ENCODE measurements at places on chromosomes 4 and X. TPM values are rescaled to one million over a fixed set of nuclear protein-coding genes. Genes with fewer than 3 reads are reported as not detected.

The CCSER1 gene
- 22.7 TPM for total RNA-seq

The CXCL10 gene
- total RNA-seq: 2.5 TPM

The GLRA3 gene
- total RNA-seq: not detected

The PABPC4L gene
- total RNA-seq: 0.39 TPM

The NXF3 gene
- 0.47 TPM for total RNA-seq

The HTRA3 gene
- 2.5 TPM for total RNA-seq

The HS3ST1 gene
- 6.7 TPM for total RNA-seq

The PF4V1 gene
- not detected for total RNA-seq

The SLC10A6 gene
- total RNA-seq: 0.43 TPM

DNA sequence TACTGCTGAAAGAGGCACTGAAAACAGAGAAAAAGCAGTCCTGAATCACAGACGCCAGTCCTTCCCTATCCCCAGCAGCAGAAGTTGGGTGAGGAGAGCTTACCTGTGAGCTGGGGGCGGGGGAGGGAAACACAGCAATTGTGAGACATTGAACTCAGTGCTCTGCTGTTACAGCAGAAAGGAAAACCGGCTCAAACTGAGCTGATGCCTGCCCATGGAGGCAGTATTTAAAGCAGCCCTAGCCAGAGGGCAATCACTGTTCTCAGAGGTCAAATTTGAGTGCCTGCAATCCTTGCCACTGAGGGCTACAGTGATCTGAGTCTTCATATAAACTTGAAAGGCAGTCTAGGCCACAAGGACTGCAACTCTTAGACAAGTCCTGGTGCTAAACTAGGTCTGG lies 220.7 kb downstream of the GRXCR1 start:
- no peak for DNase-seq

- no peak for DNase-seq
Observed at GRCh38 chr4:55393461-55394320, 2.1 kb upstream of the TMEM165 start.

DNA sequence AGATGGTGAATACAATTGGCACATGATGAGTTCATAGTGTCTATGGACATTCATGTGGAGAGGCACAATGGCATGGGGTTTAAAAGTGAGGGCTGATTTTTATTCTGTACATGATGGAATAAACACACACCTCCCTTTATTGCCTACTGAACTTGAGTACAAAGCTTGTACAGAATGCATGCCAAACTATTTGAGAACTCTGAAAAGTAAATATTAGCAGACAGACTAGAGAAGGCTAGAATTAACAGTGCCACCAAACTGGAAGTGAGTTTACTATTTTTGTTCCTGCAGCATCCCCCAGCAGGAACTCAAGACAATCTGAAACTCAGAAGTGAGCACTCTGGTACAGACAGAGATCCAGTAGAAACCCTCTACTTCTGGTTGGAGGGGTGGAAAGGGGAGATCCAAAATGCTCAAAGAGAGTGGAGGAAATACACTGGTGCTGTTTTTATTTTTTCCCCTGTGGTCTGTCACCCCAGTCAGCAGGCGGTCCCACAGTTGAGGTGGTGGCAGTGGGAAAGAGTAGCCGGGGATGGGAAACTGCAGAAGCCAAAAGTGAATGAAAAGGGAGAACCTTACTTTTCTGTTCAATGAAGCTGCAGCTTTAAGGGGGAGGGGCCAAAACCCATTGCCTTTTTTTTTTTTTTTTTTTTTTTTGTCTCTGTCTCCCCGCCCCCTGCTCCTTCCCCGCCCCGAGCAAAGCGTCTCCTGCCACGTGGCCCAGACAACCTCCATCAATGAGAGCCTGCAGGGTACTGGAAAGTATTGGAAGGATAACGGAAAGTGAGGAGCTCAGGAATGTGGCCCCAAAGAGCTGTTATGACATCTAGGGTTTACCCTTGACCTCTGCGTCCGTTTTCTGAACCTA lies 20.5 kb downstream of the AKAP4 start:
- peak; percentile 26 for DNase-seq

- no peak for DNase-seq
Observed at GRCh38 chrX:51148848-51149247, 183.8 kb upstream of the NUDT10 start.

DNA sequence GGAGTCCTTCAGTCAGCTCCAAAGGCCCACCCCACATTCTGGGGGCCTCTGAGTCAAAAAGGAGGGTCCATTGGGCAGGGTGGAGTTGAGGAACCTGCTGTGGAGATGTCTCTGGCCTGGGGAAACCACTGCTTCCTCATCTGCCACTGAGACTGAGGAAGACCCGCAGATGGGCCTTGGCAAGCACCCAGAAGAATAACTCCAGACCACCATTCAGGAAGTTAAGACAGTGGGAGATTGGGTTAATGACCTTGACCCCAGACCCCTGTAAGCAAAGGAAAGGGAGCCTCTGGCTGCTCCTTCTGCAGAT lies 8.1 kb upstream of the HSD17B10 start:
- no peak for DNase-seq

GRCh38 chr4:55742655-55743202 lies 76.9 kb upstream of the EXOC1L start:
- no peak for DNase-seq

- DNase-seq: no peak
Observed at GRCh38 chr4:66062044-66062443, 391.8 kb upstream of the EPHA5 start.

DNA sequence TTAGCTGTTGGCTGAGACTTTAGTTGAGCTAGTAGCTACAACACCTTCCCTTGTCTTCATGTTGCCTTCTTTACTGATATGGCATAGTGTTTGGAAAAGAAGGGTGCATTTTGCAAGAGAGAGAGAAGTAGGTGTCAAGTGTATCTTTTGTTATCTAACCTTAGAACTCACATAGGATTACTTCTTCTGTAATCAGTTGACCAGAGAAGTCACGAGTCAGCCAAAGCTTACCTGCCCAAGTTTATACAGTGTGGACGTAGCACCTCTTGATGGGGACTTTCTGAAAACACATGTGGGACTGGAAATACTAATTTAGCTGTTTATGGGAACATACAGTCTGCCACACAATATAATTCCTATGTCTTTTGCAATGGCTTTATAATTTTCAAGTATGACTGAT lies 56.0 kb downstream of the UGT8 start:
- no peak for DNase-seq

GRCh38 chrX:130975947-130976346 lies 72.9 kb upstream of the ENOX2 start:
- no peak for DNase-seq

GRCh38 chr4:112854420-112854819 lies 195.0 kb upstream of the ANK2 start:
- DNase-seq: no peak

- no peak for DNase-seq
Observed at GRCh38 chrX:129614481-129615255, 40.1 kb downstream of the APLN start.

- DNase-seq: no peak
Observed at GRCh38 chr4:86250619-86251018, 109.2 kb downstream of the MAPK10 start.

- DNase-seq: no peak
Observed at GRCh38 chr4:41427306-41427882, 110.6 kb upstream of the LIMCH1 start.

- DNase-seq: no peak
Observed at GRCh38 chrX:76029385-76029784, 143.5 kb upstream of the PBDC1 start.

DNA sequence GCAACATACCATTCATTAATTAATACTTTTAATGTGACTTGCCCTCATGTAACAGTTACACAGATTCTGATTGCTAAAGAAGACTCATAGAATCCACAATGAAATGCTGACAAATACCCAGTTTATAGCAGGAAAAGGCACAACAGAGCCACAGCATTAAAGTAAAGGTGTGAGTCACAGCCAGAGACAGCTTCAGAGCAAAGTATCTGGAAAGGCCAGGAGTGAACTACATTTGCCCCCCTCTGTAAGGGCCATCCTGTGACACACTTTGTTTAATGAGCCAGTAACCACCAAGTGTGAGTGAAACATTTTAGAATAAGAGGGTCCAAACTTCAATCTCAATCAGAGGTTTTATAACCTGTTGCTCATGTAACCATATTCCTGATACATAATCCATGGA lies 133.8 kb upstream of the TACR3 start:
- no peak for DNase-seq

DNA sequence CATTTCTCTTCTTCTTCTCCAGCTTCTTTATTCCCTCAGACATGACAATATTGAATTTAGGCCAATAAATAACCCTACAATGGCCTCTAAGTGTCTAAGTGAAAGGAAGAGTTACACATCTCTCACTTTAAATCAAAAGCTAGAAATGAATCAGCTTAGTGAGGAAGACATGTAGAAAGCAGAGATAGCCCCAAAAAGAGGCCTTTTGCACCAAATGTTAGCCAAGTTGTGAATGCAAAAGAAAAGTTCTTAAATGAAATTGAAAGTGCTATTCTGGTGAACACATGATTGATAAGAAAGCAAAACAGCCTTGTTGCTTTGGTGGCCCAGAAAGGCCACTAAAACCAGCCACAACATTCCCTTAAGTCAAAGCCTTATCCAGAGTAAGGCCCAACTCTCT lies 146.2 kb upstream of the HHIP start:
- DNase-seq: no peak

- DNase-seq: peak; percentile 7
Observed at GRCh38 chrX:31213941-31214340, 142.1 kb upstream of the FTHL17 start.

Measured in left colon (tissue), 2 donors.